CD4-positive, CD25-positive, alpha-beta regulatory T cell (primary cell): ENCODE measurements at places on chromosomes 2 and 18. TPM values are rescaled to one million over a fixed set of nuclear protein-coding genes. Genes with fewer than 3 reads are reported as not detected.

COL5A2 gene
- 0.22 TPM for total RNA-seq

GRCh38 chr2:148990968-148991367, 47.5 kb upstream of the LYPD6B start:
- H3K27me3 ChIP-seq, result no peaks in the 10 kb centered on the region
- H3K36me3 ChIP-seq, result peaks cover 2% of the 10 kb centered on the region
- DNase-seq, result no peak
- H3K4me1 ChIP-seq, result no peaks in the 10 kb centered on the region
- no peak overlapping the region for H3K27ac ChIP-seq

GRCh38 chr18:79578396-79579260, 101.0 kb upstream of the CTDP1 start:
- H3K36me3 ChIP-seq, result no peaks in the 10 kb centered on the region
- no peak overlapping the region for H3K27ac ChIP-seq
- DNase-seq, result no peak
- H3K4me3 ChIP-seq, result no peak overlapping the region

DNA sequence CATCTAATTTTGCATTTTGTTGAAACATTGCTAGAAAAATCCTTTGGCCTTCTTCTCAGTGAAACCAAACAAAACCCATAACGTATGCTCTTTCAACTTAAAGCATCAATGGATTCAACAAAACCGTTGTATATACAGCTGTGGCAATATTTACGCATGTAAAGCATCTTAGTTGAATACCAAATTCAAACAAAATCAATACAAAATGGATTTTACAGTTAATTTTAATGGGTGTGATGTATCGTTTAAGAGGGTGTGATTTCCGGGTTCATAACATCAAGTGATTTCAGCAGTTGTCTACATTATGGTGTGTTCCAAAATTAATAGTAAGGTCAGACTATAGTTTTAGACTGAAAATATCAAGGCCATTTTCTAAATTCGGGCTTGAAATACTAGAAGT, 198.2 kb downstream of the TGIF1 start:
- no peak overlapping the region for H3K27ac ChIP-seq
- H3K4me1 ChIP-seq, result no peaks in the 10 kb centered on the region
- H3K36me3 ChIP-seq, result no peaks in the 10 kb centered on the region
- no peak for DNase-seq
- no peak overlapping the region for H3K4me3 ChIP-seq

DNA sequence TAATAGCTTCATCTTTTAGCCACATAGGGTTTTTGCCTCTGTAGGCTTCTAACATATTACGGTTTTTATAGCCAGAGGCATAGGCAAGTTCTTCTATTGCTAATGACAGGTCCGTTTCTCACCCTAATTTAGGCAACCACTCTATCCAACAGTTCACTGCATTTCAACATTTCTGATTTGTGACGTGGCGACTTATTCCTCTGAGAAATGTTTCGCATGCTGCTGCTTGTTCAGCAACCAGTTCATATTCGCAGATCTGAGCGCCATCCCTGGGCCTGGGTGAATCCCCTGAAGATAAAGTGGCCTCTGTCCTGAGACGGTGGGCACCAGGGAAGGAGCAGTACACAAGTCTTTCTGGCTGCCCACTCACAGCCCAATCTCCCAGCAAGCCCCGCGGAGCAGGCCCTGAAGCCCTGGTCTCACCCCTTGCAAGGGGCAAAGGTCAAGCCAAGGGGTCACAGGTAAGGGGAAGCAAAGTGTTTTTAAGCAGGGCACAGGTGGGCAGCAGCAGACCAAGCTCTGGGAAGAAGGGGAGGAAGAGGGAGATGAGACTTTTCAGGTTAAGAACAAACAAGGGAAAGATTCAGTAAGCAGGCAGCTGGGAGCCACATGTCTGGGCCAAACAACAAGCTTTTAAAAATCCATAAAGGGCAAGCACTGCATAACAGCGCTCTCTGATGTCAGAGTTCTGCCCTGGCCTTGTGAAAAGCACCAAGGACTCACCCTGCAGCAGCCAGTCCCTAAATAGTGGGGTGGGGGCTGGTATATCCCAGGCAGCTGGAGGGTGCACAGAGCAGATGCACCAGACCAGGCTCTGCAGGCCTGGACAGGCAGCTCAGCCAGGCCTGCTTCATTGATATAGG, 10.8 kb upstream of the COX7A2L start:
- no peaks in the 10 kb centered on the region for H3K4me1 ChIP-seq
- H3K27me3 ChIP-seq, result no peaks in the 10 kb centered on the region
- H3K36me3 ChIP-seq, result no peaks in the 10 kb centered on the region
- DNase-seq, result no peak

TBR1 gene
- total RNA-seq, result 0.32 TPM
